ENCODE measurements at places on chromosomes 1 and 21.

GRCh38 chr1:232416026-232416568, 213.8 kb downstream of the SIPA1L2 start:
- no peak for DNase-seq

GRCh38 chr1:214010717-214011116, 22.9 kb downstream of the PROX1 start:
- no peak for DNase-seq

DNA sequence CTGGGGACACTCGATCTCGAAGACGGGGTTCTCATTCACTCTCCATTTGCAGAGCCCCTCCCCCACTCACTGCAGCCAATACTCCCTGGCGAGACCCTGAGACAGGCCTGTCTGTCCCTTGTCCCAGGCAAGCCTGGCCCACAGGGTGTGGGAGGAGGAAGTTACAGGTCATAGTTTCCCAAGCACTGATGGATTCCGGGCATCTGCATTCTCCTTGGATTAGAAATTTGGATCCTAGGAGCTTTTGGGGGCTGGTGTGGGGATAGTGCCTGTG, 11.3 kb downstream of the WNT3A start:
- DNase-seq = no peak

- DNase-seq = no peak
These were observed 136.0 kb downstream of the TLR5 start for GRCh38 chr1:223006917-223007648.

- DNase-seq = no peak
These were observed 1.4 kb downstream of the MASP2 start for GRCh38 chr1:11045428-11046269.

DNA sequence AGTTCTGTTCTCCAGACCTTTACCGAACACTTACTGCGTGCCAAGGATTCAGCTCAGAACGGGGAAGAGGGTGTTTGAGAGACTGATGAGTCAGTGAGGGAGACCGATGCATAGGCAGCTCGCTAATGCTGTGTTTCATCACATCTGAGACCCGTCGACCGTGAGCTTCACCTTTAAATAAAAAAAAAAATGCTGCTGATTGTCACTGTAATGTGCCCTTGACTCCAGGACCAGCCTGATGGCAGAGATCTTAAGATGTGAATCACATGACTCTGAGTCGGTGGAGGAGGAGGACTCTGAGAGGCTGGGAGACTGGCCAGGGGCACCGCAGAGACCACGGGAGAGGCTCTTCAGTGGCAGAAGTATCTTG, 28.8 kb downstream of the SPSB1 start:
- DNase-seq = no peak

DNA sequence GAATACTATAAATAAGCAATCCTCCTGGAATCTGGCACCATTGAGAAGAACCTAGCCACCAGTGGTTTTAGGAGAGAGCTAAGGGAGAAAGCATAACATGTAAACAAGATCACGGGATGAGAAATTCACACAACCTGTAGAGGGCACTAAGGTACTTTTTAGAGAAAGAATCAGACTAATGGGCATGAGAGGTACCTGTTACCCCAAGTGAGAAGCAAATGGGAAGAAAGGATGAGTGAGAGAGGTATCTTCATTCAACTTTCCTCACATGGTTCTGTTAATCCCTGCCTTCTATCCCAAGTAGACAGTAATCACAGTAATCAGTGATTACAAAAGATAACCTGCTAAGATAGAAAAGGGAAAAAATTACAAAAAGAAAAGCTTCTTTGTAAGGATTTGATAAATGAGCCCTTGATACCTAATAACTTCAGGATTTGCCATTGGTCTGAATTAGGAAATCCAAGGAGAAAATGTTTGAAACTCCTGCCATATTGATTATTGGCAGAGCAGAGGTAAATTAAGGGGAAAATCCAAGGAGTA, 251.1 kb upstream of the ADGRL2 start:
- DNase-seq = no peak

- DNase-seq = no peak
These were observed 45.4 kb downstream of the KCND3 start for GRCh38 chr1:111943846-111944749.

- no peak for DNase-seq
These were observed 308.4 kb downstream of the AJAP1 start for GRCh38 chr1:4962836-4963235.

DNA sequence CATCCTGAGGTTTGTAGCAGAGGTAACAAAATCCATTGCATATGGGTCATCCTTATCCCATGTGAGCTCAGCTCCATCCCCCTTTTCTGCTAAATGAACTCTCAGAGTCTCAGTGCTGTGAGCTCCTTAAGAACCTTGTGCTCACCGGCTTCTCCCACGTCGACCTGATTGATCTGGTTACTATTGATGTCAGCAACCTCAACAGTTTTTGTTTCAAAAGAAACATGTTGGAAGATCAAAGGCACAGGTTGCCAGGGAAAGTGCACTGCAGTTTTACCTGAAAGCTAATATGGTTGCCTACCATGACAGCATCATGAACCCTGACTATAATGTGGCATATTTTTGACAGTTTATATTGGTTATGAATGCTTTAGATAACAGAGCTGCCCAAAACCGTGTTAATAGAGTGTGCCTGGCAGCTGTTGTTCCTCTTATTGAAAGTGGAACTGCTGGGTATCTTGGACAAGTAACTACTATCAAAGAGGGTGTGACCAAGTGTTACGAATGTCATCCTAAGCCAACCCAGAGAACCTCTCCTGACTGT, 131.4 kb downstream of the HS2ST1 start:
- DNase-seq = no peak

- DNase-seq = no peak
These were observed 36.9 kb downstream of the ATP1B1 start for GRCh38 chr1:169143346-169143745.

Data from KG1 (cell line).